GM18507 (cell line): ENCODE measurements at places on chromosomes 13 and 19.

DNA sequence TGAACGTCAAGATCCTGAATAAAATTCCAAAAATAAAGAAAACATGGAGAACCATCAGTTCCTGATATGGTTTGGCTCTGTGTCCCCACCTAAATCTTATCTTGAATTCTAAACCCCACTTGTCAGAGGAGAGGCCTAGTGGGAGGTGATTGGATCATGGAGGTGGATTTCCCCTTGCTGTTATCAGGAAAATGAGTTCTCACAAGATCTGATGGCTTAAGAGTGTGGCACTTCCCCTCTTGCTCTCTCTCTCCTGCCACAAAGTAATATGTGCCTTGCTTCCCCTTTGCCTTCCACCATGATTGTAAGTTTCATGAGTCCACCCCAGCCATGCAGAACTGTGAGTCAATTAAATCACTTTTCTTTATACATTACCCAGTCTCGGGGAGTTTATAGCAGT, 827.4 kb downstream of the GPC5 start:
- DNase-seq = no peak

DNA sequence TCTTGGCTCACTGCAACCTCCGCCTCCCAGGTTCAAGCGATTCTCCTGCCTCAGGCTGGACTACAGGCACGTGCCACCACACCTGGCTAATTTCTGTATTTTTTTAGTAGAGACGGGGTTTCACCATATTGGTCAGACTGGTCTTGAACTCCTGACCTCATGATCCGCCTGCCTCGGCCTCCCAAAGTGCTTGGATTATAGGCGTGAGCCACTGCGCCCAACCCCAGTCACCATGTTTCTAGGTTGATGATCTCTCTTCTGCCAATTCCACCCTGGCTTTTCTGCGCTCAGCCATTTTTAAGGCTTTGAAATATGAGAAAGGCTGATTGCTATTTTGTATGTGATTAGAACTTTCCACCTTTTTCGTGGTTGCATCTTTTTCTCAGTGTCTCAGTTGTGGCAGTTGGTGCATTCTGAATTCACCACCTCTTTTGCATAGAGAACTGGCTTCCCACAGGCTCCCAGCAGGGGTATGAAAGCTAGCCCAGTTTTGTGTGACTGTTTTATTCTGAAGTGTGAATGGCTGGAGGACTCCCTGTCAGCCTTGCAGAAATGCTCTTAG, 15.5 kb downstream of the CEACAM1 start:
- peak; percentile 38 for DNase-seq

DNA sequence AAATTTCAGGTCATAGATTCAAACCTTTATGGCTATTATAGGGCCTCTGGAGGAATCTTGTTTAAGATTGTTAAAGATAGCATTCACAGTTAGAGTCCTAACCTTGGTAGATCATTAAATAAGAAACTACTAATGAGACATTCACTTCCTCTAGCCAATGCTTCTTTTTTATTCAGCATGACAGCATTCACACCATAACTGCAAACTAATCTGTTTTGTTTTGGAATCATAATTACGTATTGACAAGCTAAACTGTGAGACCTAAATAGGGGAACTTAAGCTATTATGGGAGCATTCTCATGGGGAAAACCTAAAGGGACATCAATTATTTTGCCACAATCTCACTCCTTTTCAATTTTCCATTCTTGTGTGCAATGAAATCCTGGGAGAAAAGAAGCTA, 653.8 kb downstream of the PCDH9 start:
- DNase-seq = no peak

- DNase-seq = no peak
These were observed 21.7 kb upstream of the KATNAL1 start for GRCh38 chr13:30329009-30329585.

DNA sequence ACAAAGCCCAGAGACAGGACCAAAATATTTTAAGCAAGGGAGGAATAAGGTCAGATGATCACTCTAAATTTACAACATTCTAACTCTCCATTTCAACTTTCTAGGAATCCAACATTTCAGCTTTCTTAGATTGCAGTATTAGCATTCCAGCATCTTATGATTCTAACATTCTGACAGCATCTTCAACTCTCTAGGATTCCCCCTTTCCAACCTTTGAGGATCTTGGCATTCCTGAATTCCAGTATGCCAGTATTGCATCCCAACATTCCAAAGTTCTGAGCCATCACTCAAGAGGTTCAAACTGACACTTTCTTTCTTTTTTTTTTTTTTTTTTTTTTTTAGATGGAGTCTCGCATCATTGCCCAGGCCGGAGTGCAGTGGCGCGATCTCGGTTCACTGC, 13.8 kb downstream of the TGFB1 start:
- DNase-seq = no peak

- peak; percentile 37 for DNase-seq
These were observed 883 bp downstream of the ZNF441 start for GRCh38 chr19:11767633-11768133.

DNA sequence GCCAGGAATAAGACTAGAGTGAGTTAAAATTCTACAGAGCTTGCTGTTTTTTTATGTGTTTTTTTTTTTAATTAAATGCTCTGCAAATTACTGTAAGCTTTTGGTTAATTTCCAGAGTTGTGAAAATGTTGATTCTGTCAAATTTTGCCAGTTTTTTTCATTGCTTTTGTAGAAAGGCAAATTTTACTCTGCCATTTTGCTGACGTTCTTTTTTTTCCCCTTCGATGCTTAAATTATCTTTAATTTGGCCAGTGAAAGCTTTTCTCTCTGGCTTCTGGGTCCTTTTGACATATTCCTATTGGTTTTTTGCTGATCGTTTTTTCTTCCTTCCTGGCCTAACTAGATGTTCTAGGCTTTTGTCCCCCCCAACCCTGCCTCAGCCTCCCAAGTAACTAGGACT, 23.8 kb upstream of the EVI5L start:
- no peak for DNase-seq

DNA sequence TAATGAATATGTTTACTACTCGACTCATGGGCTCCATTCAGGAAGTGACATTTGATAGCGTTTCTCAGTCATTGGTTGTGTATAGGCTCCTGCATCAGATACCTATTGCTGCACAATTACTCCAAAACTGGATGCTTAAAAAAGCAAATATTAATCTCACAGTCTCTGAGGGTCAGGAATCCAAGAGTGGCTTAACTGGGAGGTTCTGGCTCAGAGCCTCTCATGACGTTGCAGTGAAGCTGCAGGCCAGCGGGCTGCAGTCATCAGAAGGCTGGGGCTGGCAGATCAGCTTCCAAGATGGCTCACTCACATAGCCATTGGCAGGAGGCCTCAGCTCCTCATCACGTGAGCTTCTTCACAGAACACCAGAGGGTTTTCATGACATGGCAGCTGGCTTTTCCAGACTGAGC, 525.1 kb upstream of the NBEA start:
- DNase-seq = no peak

DNA sequence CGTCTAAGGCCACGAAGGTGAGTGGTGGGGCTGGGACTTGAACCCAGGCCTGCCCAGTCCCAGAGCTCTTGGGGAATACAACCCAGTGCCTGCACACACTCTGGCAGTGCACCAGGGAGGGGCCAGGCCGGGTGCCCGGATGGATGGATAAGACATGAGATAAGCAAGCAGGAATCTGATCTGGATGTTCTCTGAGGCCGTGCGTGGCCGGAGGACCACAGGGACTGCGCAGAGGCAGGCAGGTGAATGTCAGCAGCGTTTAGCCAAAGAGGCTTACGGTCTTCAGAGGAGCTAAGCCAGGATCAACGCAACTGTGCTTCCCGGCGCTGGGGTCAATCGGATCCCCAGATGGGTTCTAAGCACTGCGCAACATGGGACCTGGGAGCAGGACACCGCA, 1.5 kb downstream of the ZNF787 start:
- no peak for DNase-seq

DNA sequence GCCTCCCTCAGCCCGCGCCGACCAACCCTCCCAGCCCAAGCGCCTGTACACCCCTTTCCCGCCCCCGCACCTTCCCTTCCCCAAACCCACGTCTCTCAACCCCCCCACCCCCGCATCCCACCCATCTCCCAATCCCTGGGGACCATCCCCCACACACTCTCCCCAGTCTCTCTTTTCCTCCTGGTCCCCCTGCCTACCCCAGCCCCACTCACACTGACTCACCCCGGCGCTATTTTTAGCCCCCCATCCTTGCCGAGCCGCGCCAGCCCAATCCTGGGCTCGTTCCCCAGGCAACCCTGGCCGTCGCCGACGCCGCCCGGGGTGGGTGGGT, 11.7 kb downstream of the CIC start:
- no peak for DNase-seq

- DNase-seq = no peak
These were observed 7.9 kb upstream of the F10 start for GRCh38 chr13:113114511-113115362.

DNA sequence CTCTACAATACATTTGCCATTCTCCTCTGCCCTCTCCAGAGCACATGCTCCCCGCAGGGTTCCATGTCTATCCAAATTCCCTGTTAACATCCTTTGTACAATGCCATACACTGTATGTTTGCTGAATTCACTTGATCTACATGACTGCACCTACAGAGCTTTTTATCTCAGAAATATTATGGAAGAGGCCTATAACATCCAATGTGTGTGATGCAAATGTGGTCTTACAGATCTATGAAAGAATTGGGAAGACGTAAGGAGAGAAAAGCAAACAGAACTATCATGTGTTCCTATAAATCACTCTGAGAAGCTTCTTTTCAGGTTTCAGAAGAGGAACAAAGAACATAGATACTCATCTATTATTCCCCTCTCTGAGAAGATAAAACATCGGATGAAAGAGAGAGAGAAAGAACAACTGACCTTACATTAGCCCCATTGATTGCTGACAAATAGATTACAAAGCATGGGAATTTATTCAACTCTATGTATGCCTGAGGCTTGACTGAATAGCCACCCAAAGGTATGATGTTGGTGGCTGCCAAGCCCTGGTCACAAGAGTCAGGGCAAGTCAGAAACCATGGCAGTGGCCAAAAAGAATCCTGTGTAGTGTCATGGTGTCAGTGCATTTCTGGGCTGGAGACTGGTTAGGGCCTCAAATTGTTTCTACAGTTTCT, 425.2 kb downstream of the FOXO1 start:
- no peak for DNase-seq

DNA sequence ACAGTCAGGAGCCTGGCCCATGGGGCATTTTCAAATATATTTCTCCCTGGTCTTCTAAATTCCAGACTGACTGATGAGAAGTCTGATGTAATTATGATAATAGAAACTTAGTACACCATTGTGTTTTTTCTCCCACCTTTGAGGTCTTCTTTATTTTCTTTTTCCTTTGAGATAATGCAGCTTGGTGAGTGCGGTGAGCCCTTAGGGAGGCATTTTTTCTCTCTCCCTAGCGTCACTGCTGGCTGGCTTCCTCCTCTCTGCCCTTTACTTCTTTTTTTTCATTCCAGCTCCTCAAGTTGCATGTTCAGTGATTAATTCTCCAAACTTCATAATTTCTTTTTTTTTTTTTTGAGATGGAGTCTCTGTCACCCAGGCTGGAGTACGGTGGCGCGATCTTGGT, 12.8 kb upstream of the CDC42EP5 start:
- DNase-seq = no peak

GRCh38 chr13:97134364-97135095, 87.6 kb upstream of the MBNL2 start:
- DNase-seq = no peak
